ENCODE measurements at places on chromosomes 12 and 14.

- DNase-seq = no peak
Measured at GRCh38 chr12:92729773-92730305, 27.1 kb downstream of the PLEKHG7 start.

DNA sequence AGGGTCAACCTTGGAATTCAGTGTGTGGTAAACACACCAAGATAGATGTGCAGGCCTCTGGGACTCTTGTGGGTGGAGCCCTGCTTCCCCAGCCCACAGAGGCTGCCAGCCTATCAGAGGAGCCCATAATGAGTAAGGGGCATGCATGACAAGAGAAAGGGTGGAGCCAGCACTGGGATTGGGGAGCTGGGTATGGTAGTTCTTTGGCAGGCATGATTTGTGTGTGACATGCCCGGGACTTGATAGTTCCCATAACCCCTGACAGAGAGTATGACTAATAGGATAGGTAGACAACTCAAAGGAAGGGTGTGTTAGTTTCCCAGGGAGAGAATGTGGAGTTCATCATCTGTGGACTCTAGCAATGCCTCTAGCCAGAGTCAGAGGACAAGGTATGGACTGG is 143.0 kb downstream of the EMP1 start:
- no peak for DNase-seq

- DNase-seq = no peak
Measured at GRCh38 chr12:123696207-123696606, 15.9 kb upstream of the ATP6V0A2 start.

DNA sequence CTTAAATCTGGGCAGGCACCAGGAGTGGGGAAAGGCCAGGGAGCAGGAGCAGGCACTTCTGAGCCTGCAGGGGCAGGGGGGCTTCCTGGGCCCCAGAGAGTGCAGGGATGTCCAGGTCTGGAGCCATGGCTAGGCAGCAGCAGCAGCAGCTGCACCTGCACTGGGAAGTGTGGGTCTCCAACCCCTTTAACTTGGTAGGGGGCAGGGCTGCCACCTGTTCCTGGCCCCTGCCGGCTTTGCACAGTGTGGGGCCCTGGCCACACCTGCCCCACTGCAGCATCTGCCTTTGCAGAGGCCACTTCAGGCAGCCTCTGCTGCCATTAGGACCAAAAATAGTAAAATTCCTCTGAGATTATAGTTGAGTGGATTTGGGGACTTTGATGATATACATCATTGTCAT is 138.5 kb downstream of the SLC16A7 start:
- no peak for DNase-seq

- DNase-seq = no peak
Measured at GRCh38 chr14:74141703-74142102, 56.9 kb downstream of the LIN52 start.

All from activated CD4-positive, CD25-positive, alpha-beta regulatory T cell treated with anti-CD3 and anti-CD28 coated beads, Interleukin-2, amount 50 U/mL, for 72 hours (primary cell).